Stimulated activated CD8-positive, alpha-beta memory T cell treated with anti-CD3 and anti-CD28 coated beads, Interleukin-7, amount 100 ng/mL, for 4 hours (primary cell): ENCODE measurements at places on chromosomes 5 and 9.

DNA sequence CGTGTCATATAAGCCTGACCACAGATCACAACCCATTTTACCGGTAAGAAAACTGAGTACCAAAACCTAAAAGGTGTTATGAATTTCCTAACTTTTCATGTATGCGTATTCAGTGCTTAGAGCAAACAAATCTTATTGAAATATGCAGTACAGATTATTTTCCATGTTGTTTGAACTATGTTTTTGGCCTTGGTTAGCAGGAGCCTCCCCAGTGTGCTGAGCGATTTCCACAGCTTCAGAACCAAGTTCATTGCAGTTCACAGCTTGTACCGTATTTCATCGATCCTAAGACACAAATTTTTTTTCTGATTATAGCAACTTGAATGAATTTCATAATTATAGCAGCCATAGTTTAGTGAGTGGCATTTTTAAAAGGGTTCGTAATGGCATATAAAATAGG, 13.7 kb downstream of the ADAMTSL1 start:
- DNase-seq, result no peak

DNA sequence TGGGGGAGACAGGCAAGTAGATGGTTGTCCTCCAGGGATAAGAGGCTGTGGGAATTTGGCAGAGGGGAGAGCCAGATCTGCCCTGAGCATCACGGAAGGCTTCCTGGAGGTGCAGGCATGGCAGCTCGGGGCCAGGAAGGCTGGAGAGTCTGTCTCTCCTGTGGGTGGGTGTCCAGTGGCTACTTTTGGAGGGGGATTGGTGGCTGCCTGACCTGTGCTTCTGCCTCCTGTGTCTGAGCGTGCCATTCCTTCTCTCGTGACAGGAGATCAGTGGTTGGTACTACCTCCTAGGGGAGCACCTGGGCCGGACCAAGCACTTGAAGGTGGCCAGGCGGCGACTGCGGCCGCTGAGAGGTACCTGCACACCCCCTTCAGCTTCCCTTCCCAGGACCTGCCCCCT, 33.5 kb downstream of the RGS3 start:
- DNase-seq, result no peak

DNA sequence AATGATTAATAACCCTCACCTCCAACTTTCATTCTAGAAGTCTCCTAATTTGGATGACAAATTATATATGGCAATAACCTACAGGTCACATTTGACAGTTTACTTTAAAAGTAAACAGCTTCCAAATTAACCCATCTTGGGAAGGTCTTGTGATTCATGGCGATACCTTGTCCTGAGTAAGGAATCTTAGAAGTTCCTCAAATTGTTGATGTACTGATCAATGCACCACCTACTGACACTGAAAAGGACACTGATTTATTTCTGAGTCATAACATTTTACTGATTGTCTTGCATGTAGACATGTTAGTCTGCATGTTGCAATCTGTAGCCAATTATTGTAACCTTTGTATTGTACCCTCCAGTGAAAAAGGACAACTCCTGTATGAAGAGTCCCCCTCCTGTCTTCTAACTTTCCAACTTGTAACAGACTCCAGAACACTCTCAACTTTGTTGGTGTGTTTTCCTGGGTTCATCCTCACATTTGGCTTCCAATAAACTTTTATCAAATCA, 16.0 kb upstream of the SLC22A5 start:
- DNase-seq, result no peak

- DNase-seq, result no peak
These were observed 49.9 kb upstream of the TTC23L start for GRCh38 chr5:34789021-34789531.

DNA sequence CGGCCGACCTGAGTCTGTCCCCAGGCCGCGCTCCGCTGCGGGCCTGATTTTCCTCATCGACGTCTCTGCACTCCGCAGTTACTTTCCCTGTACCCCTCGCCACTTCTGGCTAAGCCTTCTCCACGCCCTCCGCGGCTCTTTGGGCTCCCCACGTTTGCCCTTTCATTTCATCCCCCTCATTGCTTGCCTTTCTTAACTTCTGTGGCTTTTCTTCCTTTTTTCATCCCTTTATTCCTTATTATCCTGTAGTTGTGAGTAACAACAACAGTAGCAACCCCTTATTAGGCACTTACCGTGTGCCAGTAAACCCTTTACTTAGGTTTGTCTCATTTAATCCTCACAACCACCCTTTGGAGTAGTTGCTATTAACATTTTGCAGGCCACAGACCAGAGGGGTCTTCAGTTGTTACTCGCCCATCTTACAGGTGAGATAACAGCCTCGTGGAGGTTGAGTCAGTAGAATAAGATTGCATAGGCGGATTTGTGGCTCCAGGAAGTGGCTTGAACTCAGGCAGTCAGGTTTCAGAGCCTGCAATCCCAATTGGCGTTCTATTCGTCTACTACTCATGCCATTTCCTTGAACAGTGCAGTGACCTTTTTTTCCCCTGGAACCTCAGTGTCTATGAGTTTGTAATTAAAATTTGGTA, 724 bp downstream of the TCERG1 start:
- peak; percentile 20 for DNase-seq
